Vagina (tissue), 2 donors: ENCODE measurements at places on chromosomes 1 and 21.

- DNase-seq, result no peak
These were observed 250.6 kb upstream of the ZP4 start for GRCh38 chr1:238141353-238141752.

- DNase-seq, result no peak
These were observed 636.3 kb downstream of the LTN1 start for GRCh38 chr21:28356422-28356821.

DNA sequence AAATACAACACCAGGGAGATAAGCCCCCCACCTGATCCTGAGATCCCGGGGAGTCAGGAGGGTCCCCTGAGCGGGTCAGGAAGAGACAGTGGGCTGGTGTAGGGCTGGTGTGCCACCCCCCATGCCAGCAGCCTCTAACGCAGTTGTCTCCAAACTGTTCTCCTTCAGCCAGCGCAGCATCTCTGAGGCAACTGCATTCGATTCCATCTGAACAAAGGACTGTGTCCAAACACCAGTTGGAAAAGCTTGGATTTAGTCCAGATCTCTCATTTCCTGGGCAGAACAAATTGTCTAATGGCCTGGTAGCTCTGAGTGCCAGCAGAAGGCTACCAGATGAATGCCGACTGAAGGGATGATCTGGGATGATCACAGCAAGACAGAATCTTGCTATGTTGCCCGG lies 44.1 kb upstream of the EIF4G3 start:
- no peak for DNase-seq

DNA sequence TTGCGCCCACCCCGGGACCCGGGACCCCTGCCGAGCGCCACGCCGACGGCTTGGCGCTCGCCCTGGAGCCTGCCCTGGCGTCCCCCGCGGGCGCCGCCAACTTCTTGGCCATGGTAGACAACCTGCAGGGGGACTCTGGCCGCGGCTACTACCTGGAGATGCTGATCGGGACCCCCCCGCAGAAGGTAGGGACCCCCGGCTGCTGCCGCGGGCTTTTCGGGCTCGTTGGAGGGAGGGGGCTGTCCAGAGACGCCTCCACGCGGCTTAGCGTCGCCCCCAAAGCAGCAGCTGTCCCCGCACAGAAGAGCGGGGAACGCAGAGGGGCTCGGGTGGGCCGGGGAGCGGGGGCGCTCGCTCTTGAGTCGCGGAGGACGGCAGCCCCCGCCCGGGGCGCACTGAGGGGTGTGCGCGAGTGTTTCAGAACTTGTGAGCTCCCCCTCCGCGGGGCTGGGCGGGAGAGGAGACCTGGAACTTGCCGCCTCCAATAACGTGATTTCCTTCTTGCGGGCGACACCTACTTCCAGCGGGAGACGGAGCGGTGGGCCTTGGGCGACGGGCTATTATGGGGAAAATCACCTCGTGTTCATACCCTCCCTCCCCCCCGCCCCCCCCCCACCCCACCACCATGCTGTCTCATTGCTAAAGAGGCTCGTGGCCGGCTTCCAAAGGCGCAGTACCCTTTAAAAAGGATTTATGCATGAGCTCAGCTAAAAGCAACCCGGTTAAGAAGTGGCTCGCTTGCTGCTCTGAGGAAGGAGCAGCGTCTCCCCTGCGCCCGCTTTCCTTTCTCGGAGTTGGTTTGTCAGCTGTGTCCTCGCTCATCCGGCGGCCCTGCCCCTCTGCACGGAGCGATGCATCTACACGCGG lies 664 bp downstream of the BACE2 start:
- DNase-seq, result no peak

GRCh38 chr21:17828223-17828622 lies 9.1 kb upstream of the C21orf91 start:
- DNase-seq, result no peak

DNA sequence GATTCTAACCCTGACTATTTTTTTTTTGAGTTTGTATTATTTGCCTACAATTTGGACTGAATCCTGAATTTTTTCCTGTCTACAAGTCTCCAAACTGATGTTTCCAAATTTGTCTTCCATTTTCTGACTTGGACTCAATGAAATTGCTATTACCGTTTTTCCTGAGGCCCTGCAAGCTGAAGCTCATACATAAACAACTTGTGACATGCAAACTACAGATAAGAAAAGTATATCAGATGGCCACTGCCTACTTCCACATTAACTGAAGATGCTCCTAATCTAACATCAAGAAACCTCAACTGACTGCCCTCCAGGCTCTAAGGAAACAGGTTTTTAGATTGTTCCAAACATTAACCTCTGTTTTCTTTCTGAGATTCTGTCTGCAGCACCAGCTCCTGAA lies 51.1 kb upstream of the KLHDC7A start:
- no peak for DNase-seq
